ENCODE measurements at places on chromosomes 12 and 14. TPM values are rescaled to one million over a fixed set of nuclear protein-coding genes. Genes with fewer than 3 reads are reported as not detected.

The CABP1 gene
- total RNA-seq = 0.18 TPM

The SPX gene
- 0.28 TPM for total RNA-seq

The MDGA2 gene
- total RNA-seq = not detected

The SERPINA9 gene
- total RNA-seq = not detected

The CIDEB gene
- total RNA-seq = 12.4 TPM

The LTBP2 gene
- total RNA-seq = 0.42 TPM

The PAX9 gene
- total RNA-seq = not detected

Data from CD8-positive, alpha-beta memory T cell (primary cell).